ENCODE measurements at places on chromosomes 3 and 15.
A peak's percentile ranks its signal among the peaks of the same experiment; 100 is the strongest.

- no peaks in the 10 kb centered on the region for H3K36me3 ChIP-seq
- H3K4me1 ChIP-seq = no peaks in the 10 kb centered on the region
Observed at GRCh38 chr3:109713288-109713687, 375.9 kb upstream of the DPPA4 start.

DNA sequence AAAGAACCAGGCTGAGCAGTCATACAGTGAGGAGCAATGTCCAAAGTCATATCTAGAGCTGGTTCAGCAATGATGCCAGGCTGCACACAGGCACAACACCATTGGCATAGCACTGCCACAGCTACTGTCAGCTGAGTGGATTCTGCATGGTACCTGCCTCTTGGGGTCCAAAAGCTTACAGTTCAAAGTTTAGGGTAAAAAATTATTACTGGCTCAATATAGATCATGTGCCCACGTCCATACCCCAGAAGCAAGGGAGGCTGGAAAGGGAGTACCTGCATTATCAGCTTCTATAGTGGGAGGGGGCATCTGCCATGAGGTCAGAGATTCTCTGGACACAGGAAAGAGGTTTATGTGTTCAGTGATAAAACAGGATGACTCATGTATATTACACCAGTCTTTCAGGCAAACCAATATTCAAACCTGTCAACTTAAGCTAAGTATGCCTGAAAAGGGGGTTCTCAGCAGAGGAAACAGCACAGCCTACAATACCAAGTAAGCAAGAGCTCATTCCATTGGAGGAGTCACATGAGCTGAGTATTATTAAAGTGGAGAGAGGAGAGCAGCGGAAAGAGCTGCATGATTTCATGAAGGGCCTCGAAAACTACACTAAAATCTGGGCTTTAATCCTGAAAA lies 99.0 kb downstream of the ANO10 start:
- no peaks in the 10 kb centered on the region for H3K36me3 ChIP-seq
- H3K27ac ChIP-seq = no peak overlapping the region
- no peak overlapping the region for H3K4me3 ChIP-seq
- H3K27me3 ChIP-seq = no peaks in the 10 kb centered on the region
- no peak for DNase-seq
- H3K4me1 ChIP-seq = no peaks in the 10 kb centered on the region

GRCh38 chr15:31528846-31529245 lies 202.2 kb downstream of the KLF13 start:
- H3K27me3 ChIP-seq = no peaks in the 10 kb centered on the region
- no peaks in the 10 kb centered on the region for H3K4me1 ChIP-seq
- H3K4me3 ChIP-seq = no peak overlapping the region
- no peaks in the 10 kb centered on the region for H3K36me3 ChIP-seq
- no peak overlapping the region for H3K27ac ChIP-seq

GRCh38 chr3:38644662-38645053 lies 4.8 kb downstream of the SCN5A start:
- peaks cover 6% of the 10 kb centered on the region for H3K4me1 ChIP-seq
- H3K4me3 ChIP-seq = no peak overlapping the region
- H3K27ac ChIP-seq = no peak overlapping the region

GRCh38 chr3:155185631-155186071 lies 105.5 kb downstream of the MME start:
- H3K4me3 ChIP-seq = no peak overlapping the region
- H3K4me1 ChIP-seq = no peaks in the 10 kb centered on the region
- H3K27me3 ChIP-seq = no peaks in the 10 kb centered on the region
- peak overlapping the region; percentile 17 for H3K27ac ChIP-seq
